Left lung (tissue), 14 donors: ENCODE measurements at places on chromosomes 7 and 10. TPM values are rescaled to one million over a fixed set of nuclear protein-coding genes. Genes with fewer than 3 reads are reported as not detected.

GRCh38 chr7:98669329-98670000, 52.4 kb downstream of the NPTX2 start:
- peaks cover 16% of the 10 kb centered on the region for H3K27me3 ChIP-seq
- no peak for DNase-seq
- no peaks in the 10 kb centered on the region for H3K4me1 ChIP-seq
- no peak overlapping the region for H3K4me3 ChIP-seq

The TMEM139 gene
- 18.5 TPM for total RNA-seq

The MMD2 gene
- total RNA-seq: not detected

- H3K27ac ChIP-seq: no peak overlapping the region
- no peak overlapping the region for H3K4me3 ChIP-seq
- no peaks in the 10 kb centered on the region for H3K27me3 ChIP-seq
- H3K36me3 ChIP-seq: no peaks in the 10 kb centered on the region
- no peak for DNase-seq
These were observed 26.4 kb upstream of the IL6 start for GRCh38 chr7:22700559-22701002.

The ASB13 gene
- total RNA-seq: 12.9 TPM

GRCh38 chr10:88227342-88228018, 355.6 kb downstream of the RNLS start:
- no peaks in the 10 kb centered on the region for H3K27me3 ChIP-seq
- H3K36me3 ChIP-seq: no peaks in the 10 kb centered on the region
- DNase-seq: no peak
- H3K27ac ChIP-seq: no peak overlapping the region
- no peak overlapping the region for H3K4me3 ChIP-seq

- peak overlapping the region; percentile 19 for H3K27ac ChIP-seq
- peaks cover 81% of the 10 kb centered on the region for H3K4me1 ChIP-seq
- no peak overlapping the region for H3K4me3 ChIP-seq
- H3K27me3 ChIP-seq: no peaks in the 10 kb centered on the region
These were observed 33.7 kb downstream of the ZMIZ1 start for GRCh38 chr10:79102498-79102874.

The GPR37 gene
- total RNA-seq: 2.5 TPM

The SPRN gene
- not detected for total RNA-seq

DNA sequence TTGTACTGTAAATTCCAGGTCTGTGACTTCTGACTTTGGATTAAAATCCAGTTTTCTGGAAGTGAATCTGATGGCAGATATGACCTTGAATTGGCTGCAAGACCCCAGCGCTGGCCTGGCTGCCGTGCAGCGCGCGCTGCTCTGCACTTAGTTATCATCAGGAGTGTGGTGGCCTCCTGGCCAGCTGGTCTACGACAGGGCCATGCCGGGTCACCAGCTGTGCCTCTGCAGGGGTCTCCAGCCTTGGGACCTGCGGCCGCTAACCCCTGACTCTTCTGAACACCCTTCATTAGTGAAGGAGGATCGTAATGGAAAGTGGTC, 190.7 kb upstream of the SH2B2 start:
- no peak overlapping the region for H3K4me3 ChIP-seq
- H3K36me3 ChIP-seq: peaks cover 37% of the 10 kb centered on the region
- H3K27me3 ChIP-seq: no peaks in the 10 kb centered on the region
- no peak overlapping the region for H3K27ac ChIP-seq

The UBN2 gene
- 19.1 TPM for total RNA-seq

- H3K36me3 ChIP-seq: peaks cover 41% of the 10 kb centered on the region
- peaks cover 15% of the 10 kb centered on the region for H3K4me1 ChIP-seq
These were observed 33.1 kb downstream of the CHST12 start for GRCh38 chr7:2436341-2437104.

The CPN1 gene
- not detected for total RNA-seq

The PON3 gene
- total RNA-seq: 19.7 TPM
